Stimulated activated CD4-positive, alpha-beta T cell treated with anti-CD3 and anti-CD28 coated beads, Interleukin-4, amount 100 ng/mL, for 48 hours (primary cell): ENCODE measurements at places on chromosomes 5 and 9.

- DNase-seq: no peak
Observed at GRCh38 chr9:105401651-105402050, 46.2 kb upstream of the FSD1L start.

GRCh38 chr5:171963416-171963815 is 43.0 kb downstream of the FBXW11 start:
- no peak for DNase-seq

DNA sequence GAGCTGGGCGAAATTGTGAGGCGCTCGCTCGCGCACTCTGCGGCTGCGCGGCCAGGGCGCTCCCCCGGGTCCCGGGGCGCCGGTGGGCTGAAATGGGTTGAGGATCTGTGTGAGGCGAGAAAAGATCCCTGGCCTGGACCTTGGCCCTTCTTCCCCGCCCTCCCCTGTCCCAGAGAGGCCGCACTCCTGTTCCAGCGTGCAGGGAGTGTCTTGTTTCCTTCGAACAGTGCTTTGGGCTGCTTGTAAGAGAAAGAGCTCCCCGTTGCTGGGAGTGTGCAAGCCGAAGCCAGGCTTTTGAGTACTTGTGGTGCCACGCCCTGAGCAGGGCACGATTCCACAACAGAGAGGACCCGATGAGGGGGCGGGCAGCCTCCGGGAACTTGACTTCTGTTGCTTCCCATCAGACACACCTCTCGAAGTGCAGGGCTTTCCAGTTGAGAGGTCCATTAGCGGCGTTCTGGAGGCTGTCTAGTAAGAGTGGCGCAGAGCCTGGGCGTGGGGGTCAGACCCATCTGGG is 535 bp downstream of the DOLPP1 start:
- DNase-seq: no peak

DNA sequence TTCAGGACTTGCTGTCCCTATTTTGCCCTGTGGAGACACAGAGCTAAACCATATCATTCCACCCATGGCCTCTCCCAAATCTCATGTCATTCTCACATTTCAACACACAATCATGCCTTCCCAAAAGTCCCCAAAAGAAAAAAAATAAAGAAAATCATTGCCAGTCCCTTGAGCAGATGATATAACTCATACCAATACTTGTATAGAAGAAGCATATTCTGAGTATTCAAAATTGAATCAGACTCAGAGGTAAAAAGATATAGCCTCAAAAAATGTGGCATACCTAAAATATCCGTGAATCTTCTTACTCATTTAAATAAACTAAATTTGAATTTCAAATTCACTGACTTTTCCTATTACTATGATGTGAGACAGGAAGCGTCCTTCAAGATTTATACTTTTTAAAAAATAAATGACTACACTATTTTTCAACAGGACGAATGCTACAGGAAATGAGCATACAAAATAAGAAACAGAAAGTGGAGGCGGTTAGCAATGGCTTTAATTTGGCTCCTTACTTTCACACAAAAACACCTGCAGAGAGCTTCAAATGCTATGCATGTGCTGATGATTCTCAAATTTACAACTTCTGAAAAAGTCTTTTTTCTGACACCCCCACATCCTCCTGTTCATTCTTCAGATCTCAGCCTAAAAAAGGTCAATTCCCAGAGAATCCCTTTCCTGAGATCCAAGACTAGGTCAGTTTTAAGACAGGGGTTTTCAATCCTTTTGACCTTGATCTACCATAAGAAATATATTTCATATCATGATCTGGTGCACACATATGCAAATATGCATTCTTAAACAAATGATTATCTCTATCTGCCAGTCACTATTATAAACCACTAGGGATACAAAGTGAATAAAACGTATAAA is 39.6 kb upstream of the DMXL1 start:
- no peak for DNase-seq

DNA sequence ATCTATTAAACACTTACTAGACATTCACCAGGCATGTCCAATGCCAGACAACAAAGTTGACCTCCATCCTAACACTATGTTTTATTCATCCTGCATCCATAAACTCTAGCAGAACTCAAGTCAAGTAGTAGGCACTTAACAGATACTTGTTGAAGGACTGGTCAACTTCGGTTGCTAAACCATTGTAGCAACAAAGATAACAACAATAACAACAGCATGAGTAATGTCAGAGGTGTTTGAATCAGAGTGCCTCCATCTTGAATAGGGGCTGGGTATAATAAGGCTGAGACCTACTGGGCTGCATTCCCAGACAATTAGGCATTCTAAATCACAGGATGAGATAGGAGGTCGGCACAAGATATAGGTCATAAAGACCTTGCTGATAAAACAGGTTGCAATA is 180.5 kb upstream of the ZNF462 start:
- no peak for DNase-seq

DNA sequence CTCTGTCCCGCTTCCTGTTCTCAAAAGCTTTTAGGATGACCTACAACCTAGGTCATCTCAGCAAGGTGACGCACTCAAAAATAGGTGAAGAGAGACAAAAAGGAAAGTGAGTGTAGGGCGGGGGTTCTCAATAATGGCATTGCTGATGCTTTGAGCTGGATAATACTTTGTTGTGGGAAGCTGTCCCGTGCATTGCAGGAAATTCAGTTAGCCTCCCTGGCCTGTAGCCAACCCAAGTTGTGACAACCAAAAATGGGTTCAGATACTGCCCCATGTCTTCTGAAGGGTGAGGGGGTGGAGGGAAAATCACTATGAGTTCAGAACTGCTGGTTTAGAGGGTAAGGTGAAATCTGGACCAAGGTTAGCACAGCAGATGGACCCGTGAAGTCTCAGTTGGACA is 151.4 kb downstream of the MAST4 start:
- DNase-seq: no peak

DNA sequence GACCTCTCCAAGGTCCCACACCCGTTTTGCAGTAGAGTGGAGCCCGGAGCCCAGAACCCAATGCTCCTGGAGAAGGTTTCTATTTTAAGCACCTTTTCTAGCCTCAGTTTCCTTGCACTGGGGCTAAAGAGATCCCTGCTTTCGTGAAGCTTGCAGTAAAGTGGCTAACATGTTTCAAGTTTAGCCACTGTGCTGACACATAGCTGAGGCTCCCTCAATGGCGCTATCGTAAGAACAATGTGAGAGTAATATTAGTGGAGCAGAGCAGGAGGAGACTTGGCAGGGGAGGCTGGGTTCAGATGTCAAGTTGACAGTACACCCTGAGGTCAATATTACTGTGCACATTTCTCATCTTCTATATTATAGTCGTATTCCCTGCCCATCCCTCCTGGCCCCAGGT is 7.9 kb downstream of the CTXN3 start:
- no peak for DNase-seq

GRCh38 chr5:44245935-44246334 is 143.3 kb downstream of the FGF10 start:
- no peak for DNase-seq

DNA sequence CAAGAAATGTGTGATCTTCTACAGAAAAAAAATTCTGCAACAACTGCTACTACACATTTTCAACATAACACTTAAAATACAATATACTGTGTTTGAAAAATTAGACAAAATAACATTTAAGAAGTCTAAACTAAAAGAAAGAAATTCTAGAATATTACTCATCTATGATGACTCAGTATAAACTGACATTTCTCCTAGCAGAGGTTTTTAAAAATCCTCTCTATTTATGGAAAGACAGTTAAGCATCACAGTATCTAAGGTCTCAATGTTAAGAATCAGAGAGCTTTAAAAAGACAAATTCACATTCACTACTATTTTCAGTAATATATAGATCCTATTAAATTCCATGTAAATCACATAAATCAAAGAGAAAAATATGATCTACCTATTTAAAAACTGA is 61.3 kb downstream of the NR2F1-AS1 start:
- no peak for DNase-seq

DNA sequence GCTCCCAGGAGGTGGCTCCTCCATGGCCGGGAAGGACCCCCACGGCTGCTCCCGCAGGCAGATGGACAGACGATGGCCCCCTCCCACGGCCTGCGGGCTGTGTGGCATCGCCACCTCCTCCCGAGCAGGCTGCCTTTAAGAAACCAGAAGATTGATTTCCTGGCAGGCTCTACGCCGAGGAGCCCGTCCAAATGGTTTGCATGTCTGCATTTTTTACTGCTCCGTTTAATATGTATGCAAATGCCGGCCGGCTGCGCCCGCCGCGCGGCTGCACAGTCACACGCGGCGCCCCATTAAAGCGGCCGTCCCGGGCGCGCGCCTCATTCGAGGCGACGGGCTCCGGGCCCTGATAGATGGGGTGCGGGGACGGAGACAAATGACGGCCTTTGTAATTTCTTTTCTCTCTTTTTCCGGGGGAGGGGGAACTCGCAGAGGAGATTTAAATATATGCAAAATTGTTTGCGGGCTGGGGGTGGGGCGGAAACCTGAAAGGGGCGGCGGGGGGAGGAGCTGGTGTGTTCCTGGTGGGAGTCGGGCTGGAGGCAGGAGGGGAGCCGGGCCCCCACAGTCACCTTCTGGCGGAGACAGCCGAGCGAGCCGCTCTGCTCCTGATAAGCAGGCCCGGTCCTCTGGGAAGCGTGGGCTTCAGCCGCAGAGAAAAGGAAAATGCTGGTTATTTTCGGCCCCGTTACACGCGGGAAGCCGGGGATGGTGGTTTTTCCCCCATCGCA is 158.7 kb upstream of the IER5L start:
- no peak for DNase-seq

DNA sequence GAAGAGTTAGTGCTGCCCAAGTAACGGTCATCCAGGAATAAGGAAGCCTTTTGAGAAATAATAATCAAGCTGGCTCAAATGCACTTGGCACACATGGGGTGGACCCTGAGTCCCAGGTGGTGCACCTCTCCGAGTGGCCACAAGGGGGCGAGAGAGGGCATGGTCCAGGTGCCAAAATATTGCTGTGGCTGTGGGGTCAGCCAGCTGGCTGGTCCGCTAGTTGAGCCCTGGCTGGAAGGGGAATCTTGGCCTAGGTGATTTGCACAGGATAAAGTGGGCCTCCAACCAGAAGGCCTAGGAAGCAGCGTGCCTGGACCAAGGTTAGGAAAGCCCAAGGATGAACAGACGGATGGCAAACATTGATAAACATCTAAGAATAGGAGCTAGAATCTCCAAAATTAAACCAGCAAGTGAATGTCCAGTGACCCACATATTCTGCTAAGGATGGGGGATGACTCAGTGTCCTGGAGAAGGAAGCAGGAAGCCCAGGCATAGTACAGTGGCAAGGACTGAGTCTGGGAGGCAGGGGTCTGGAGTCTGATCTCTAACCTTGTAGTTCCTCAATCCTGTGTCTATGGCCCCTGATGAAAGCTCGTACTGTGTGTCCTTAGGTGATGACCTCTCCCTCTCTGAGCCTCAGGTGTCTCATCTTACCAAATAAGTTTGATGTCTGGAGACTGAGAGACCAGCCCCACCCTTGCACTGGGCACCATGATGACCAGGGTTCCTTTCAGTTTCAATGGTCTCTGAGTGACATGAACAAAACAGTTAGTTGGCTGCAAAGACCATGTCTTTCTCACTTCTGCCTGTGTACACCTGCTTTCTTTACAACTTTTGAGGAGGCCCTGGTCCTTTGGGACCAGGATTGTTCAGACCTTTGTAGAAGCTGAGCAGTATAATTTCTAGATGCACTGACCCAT is 19.2 kb upstream of the SHB start:
- peak; percentile 55 for DNase-seq

- no peak for DNase-seq
Observed at GRCh38 chr5:191036-191948, at the start of gene LRRC14B. TSS of gene LRRC14B (plus strand) at chr5:191495. CDS start at chr5:191539, 44 bp downstream.

GRCh38 chr9:27110181-27110580 is 1.2 kb downstream of the TEK start:
- no peak for DNase-seq

DNA sequence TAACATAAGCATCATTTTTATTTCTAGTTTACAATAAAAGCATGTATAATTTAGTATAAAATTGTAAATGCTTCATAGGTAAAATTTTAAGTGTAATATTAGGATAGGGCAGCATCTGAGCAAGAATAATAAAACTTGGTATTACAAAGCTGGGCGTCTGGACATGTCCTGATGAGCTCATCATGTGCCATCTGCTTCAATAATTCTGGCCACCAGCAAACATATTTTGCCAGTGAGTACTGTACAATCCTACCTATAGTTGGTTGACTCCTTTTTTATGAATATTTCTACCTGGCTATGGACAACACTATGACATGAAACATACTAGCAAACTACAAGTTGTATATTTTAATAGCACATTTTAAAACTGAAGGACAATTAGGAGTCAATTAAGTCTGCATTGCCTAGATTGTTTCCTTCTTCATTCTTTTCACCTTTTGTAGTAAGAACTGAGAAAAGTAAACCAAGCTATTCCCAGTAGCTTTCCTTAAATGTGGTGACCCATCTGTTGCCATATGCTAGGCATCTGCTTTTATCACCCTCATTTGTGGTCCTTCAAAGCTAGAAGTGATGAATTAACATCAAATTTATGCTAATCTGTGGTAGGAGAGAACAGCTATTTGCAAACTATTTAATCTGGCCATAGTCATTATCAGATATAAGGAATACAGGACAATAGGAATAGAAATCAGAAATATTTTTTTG is 23.4 kb downstream of the LURAP1L start:
- no peak for DNase-seq

DNA sequence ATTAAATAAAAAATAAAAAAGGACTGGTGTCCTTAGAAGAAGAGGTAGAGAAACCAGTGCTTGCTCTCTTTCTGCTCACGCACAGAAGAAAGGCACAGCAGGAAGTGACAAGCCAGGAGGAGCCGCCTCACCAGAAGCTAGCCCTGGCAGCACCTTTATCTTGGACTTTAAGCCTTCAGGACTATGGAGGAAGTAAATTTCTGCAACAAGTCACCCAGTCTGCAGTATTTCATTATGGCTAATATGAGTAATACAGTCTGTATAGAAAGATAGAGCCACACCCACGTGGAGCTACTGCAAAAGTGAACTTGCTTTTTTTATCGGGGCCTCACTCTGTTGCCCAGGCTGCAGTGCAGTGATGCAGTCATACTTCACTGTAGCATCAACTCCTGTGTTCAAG is 68.4 kb downstream of the PDZD2 start:
- DNase-seq: no peak

DNA sequence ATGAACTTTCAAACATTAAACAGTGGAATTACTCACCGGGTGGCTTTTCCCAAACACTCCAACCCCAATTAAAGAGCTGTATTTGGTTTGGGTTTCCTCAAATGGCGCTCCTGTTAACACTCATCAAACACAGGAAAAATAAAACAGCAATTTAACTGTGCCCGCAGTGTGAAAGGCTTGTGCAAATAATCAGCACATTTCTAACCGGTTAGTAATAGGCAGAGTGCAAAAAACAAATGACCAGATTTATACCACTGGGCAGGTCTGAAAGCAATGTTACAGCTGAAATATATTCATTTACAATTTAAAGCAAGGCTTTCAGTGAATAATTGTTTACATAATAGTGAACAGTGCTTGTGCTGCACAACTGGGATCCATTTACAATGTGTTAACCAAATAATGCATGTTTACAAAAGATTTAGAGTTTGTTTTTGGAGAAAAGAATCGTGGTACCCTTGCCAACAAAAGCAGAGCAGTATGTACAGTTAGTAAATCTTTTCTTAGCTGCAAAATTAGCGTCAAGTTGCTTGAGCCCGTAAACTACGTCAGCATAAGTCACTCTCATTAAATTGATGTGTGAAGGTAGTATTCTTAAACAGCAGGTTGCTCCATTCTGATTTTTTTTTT is 662.9 kb upstream of the ZNF608 start:
- no peak for DNase-seq
